Caudate nucleus (tissue), 63 donors: ENCODE measurements at places on chromosomes 2 and 18.
A peak's percentile ranks its signal among the peaks of the same experiment; 100 is the strongest.

DNA sequence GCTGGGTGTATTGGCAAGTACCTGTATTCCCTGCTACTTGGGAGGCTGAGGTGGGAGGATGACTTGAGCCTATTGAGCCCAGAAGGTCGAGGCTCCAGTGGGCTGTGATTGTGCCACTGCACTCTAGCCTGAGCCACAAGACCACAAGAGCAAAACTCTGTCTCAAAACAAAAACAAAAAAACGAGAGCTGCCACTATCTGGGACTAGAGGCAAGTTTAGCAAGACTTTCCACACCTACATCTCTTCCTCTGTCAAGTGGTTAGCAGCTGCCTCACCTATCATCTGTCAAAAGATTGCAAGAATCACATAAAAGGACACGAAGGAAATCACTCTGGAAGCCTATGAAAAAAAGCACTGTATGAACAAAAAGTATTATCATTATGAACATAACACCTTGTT lies 55.2 kb upstream of the RIOK3 start:
- no peak for DNase-seq

GRCh38 chr2:160075171-160075570 lies 12.8 kb upstream of the PLA2R1 start:
- no peak for DNase-seq

DNA sequence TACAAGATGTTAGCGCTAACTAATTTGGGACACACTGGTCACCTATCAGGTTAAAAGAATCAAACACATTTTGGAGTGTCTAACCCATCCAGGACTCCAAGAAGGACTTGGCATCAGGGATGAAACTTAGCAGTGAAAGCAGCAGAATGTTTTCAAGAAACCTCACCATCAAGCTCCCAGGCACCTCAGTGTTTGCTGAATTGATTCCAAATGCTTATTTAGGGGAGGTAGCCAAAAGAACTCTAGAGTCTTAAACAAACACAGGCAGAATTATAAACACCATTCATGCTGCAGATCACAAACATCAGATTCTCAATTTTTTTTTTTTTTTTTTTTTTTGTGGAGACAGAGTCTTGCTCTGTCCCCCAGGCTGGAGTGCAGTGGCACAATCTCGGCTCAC lies 122.8 kb upstream of the UXS1 start:
- no peak for DNase-seq

GRCh38 chr2:66853585-66853984 lies 418.7 kb downstream of the MEIS1 start:
- no peak for DNase-seq

GRCh38 chr2:172114579-172114978 lies 11.9 kb upstream of the DLX2 start:
- no peak for DNase-seq

- DNase-seq: no peak
These were observed 79.0 kb upstream of the ZEB2 start for GRCh38 chr2:144598906-144599305.

DNA sequence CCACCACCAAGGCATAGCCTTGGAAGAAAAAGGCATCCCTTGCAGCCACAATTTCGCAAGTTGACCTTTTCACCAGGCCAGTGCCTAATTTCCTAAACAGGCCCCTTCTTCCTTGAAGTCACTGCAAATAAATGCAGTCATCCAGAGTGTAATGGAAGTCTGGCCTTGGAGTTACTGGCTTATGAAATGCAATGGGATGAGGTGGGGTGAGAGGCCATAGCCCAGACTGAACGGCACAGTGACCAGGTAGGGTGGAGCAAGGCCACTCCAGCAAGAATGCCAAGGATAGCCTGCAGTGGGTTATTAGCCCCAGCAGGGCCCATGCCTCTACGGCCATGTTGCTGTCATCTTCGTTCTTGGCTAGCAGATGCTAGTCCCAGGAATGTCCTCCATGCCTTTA lies 68.4 kb downstream of the BCL11A start:
- no peak for DNase-seq

- DNase-seq: no peak
These were observed 60.5 kb upstream of the ZNG1B start for GRCh38 chr2:113376913-113377445.

DNA sequence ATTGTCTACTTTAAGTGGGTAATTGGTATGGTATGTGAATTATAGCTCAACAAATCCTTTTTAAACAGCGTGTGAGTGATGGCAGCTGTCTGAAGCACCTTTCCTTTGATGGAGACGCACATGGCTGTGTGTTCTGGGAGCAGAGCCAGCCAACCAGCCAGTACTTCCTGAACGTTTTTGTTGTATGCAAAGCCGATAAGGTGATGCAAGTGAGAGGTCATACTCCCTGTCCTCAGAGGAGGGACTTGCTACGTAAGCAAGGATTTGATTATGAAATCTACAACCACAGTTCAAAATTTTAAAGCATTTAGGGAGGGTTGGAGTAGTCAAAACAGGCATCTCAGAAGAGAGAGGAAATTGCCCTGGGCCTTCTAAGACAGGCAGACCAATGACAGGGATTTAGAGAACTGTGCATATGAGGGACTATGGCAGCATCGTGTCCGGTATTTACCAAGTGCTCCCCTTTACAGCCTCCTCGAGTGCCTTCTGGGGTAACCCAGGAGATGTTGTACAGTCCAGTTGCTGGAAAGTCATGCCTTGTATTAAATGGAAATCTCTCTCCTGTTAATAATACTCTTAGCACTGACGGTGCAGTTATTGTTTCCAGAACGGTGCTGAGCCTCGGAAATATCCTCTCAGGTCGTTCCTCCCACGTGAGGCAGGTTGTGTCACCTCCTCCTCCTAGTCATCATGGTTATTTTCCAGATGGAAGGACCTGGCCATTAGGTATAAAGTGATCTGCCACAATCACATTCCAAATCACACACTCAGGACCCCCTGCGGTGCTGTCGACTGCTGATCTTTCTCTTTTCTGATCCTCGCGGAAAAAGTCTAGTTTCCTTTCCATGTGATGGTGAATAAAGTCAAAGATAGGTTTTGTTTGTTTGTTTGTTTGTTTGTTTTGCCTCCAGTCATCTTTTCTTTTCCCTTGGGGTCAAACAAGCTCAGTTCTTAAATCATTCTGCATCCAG lies 28.4 kb downstream of the ARHGEF4 start:
- DNase-seq: no peak

GRCh38 chr2:70354264-70354949 lies 52.5 kb upstream of the FAM136A start:
- DNase-seq: no peak

GRCh38 chr2:166376488-166376828 lies 714 bp upstream of the SCN9A start:
- no peak for DNase-seq

- DNase-seq: no peak
These were observed 650 bp downstream of the CCBE1 start for GRCh38 chr18:59696311-59697235.

- no peak for DNase-seq
These were observed 13.6 kb downstream of the METAP1D start for GRCh38 chr2:172013396-172013795.

GRCh38 chr2:121999264-121999663 lies 243.8 kb downstream of the TSN start:
- DNase-seq: no peak

DNA sequence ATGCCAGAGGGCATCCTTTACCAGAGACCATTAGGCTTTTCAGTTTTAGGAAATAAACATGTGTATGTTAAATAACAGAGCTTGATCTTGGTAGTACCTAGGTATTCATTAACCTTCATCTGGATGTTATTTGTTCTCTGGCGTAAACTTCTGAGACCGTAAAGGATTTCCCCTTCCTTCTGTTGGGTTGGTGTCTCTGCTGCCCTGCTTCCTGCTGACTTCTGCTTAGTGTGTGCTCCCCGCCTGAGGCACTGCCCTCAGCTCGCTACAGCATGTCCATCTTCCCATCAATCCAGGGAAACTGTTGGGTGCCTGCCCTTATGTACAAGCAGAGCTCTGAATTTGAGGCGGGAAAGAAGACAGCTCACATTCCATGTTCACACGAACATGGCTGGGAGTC lies 177.9 kb downstream of the TPGS2 start:
- DNase-seq: no peak

GRCh38 chr2:120739438-120740090 lies 3.9 kb downstream of the GLI2 start:
- no peak for DNase-seq

DNA sequence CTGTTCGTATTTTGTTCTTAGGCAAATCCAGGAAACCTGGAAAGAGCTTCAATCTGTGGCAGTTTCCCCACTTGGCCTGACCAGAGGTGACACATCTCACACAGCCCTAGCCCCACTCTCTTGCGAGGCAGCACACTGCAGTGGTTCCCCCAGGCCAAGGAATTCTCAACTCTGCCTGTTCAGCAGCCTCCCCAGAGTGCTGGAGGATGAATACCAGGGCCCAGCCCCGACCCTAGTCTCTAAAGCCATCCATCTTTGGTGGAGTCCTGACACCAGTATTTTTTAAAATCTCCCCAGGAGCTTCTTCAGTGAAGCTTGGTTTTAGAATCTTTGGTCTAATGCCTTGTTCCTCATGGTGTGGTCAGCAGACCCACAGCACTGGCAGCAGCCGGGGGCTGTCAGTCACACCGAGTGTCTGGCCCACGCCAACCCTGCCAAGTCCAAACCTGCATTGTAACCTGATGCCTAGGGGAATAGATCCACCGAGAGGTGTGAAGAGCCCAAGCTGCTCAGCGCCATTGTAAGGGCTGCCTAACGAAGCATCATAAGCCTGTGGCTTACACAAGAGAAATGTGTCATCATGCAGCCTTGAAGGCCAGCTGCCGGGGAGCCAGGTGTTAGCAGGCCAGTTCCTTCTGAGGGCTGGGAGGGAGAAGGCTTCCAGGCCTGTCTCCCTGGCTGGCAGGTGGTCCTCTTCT lies 428.7 kb upstream of the ID2 start:
- DNase-seq: no peak

DNA sequence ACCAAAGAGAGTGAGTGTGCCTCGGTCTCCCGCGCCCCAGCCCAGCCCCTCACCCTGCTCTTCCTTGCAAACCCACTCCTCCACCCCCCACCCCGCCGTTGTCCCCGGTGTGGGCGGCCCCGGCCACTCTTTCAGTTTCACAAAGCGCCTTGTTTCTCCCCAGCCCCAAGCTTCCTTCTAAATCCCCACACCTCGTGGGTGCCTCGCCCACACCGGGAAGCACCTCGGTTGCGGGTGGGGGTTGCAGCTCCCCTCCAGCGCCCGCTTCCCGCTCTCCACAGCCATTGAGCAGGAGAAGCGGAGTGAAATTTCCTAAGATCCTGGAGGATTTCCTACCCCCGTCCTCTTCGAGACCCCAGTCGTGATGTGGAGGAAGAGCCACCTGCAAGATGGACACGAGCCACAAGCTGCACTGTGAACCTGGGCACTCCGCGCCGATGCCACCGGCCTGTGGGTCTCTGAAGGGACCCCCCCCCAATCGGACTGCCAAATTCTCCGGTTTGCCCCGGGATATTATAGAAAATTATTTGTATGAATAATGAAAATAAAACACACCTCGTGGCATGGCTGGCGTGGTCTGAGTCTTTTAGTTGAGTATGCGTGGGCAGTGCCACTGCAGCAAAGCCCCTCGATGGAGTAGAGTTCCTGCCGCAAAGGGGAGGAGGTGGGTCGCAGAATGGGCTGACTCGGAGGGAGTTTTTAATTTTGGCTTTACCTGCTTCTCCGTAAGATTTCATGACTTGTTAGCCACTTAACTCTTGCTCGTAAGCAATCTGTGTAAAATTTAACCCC lies 848 bp downstream of the TMSB10 start:
- peak; percentile 35 for DNase-seq

DNA sequence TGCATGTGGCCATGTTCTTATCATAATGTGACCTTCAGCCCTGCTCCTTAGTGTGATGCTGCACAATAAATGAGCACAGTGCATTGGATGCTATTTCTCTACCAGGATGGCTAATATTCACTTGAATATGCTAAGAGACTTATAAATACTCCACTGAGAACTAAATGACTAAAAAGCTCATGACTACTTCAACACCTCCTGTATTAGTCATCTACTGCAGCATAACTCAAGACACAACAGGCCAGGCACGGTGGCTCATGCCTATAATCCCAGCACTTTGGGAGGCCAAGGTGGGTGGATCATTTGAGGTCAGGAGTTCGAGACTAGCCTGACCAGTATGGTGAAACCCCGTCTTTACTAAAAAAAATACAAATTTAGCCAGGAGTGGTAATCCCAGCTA lies 213.4 kb downstream of the RND3 start:
- DNase-seq: no peak

GRCh38 chr2:28648147-28648546 lies 103.5 kb upstream of the PPP1CB start:
- no peak for DNase-seq

DNA sequence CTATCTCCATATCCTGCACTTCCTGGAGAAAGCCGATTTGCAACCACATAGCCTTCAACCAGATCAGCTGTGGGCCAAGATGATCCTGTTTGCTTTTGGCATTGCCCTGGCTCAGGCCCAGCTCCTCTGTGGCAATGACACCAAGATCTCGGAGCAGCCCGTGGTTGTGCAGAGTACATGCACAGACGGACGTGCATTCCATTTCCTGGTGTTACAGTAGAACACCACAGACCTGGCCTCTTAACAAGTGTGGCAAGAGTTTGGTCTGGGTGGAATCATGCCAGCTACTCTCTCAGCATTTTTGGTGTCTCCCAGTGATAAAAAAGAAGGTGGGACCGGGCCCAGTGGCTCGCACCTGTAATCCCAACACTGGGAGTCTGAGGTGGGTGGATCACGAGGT lies 20.0 kb downstream of the MALT1 start:
- DNase-seq: no peak

GRCh38 chr2:144357623-144358373 lies 162.1 kb downstream of the ZEB2 start:
- DNase-seq: no peak

- peak; percentile 37 for DNase-seq
These were observed 143.0 kb downstream of the ZNF516 start for GRCh38 chr18:76351961-76352581.

DNA sequence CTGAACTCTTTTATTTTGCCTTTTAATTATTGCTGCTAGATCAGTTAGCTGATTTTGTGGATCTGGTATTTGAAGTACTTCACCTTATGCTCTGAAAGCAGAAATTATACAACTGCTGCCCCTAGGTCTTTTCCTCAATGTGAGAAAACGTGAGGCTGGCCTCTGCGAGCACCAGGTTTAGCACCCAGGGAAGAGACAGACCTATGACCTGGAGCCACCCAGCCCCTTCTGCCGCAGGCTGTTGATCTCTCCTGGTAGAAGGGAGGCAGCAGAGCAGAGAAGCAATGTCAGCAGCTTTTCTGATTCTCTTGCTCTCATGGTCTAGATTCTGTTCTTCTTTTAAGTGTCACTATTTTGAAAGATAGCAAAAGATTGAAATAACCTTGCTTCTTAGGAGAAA lies 19.9 kb downstream of the TRAPPC12 start:
- DNase-seq: no peak
